Stimulated activated naive CD4-positive, alpha-beta T cell treated with Interleukin-2 at 50 U/mL for 16 hours (primary cell): ENCODE measurements at places on chromosomes 5 and 9.

DNA sequence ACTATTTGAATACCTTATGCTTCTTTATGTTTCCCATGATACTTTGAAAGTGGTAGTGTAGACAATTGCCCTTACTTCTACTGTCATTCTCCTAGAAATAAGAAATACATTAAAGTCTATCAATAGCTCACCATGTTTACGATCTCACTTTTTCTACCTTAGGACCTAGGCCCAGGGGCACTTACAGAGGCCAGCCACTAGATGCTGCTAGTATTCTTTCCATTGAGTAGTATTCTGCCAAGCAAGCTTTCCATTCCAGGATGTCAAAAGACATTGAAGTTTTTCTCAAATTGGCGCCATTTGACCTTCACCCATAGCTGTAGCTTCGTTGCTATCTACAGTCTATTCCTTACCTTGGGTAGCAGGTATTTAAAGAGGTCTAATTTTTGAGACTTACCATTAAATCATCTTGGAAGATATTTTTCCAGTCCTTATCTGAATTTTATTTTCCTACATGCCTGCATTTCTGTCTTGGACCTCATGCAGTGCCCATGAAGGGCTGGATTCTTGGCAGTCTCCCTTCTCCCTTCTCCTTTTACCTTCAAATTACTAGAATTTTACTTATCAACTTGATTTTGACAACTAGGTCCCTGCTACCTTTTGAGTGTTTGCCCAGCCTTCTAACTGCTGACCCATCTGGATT is 246.0 kb upstream of the NUDT12 start:
- no peak for DNase-seq

DNA sequence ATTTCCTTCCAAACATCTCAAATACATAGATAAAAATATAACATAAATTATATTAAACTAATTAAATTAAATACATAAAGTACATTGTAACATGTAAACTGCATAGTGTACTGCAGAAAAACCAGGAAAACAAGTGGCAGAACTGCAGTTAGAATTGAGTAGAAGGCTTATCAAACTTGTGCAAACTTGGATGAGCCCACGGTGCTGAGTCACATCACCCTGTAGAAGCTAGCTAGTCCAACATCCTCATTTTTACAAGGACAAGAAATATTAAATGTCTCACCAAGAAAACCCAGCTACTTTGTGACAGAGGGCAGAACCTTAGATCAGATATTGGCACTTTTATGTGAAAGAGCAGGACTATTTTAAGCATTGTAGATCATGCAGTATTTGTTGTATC is 807.9 kb upstream of the NUDT12 start:
- DNase-seq, result no peak

- DNase-seq, result no peak
These were observed 75.1 kb upstream of the RAI14 start for GRCh38 chr5:34580983-34581382.

GRCh38 chr5:179451114-179451827 is 99.1 kb upstream of the RUFY1 start:
- no peak for DNase-seq

GRCh38 chr5:94623011-94623410 is 4.5 kb downstream of the SLF1 start:
- DNase-seq, result no peak

DNA sequence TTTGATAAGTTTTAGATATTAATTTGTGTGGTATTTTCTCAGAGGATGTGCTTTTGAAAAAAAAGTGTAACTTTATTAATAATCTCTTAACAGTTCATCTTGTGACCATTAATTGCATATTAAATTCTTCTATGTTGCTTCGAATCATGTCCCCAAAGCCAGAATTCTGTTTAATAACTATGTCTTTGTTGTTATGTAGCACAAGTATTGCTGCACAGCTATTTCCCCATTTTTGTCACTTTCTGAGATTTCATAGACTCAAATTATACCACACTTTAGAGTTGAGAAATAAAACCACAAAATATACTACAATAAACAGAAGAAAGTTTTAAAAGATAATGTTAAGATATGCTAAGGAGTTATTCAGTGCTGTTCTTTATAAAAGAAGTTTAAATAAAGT is 2.8 kb downstream of the MEF2C start:
- DNase-seq, result no peak

DNA sequence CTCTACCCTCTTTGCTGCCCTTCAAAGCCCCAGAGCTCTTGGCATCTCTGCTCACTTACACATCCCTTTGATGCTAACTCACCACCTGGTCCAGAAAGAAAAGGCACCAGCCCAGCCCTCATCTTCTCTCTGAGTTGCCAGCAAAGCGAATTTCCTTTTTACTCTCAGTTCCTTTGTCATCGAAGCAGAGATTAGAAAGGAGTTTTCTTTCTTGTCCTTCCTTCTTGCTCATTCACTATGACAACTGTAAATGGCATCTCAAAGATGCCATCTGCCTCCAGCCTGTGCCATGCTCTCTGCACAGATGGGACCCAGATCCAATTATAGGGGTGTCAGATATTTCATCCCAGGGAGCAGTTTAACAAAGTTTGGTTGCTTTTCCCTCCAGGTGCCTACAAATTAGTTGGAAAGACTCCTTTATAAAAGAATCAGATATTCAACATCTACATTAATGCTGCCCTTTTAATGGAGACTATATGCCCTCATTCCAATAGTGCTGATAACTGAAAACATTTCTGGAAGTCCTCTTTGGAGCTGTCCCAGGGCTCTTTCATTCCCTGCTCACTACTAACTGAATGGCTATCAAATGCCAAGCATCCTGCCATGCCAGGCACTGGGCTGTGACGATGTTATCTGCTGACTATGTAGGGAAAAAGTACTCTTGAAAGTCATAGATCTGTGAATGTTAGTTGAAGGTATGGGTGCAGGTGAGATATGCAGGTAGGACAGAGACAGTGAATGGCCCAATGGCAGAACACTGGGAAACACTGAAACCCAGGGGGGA is 58.9 kb downstream of the SUSD1 start:
- DNase-seq, result no peak

GRCh38 chr5:33073881-33074327 is 362.8 kb downstream of the NPR3 start:
- DNase-seq, result no peak

DNA sequence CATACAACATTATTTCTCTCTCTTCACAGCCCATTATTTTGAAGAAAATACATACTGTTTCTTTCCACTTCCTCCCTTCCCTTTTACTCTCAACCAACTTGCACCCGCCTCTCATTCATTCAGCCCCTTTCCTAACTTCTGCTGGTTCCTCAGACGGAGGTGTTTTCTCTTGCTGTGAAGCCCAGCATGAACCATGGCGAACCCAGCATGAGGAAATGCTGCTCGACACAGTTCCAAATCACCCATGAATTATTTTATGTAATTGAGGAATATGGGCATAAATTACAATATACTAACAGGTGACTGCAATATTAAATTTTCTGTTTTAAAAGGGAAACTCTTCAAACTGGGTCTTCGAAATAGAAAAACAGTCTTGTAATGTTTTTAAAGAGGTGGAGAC is 124.8 kb downstream of the MEF2C start:
- DNase-seq, result no peak

- DNase-seq, result no peak
These were observed 11.2 kb downstream of the GPSM1 start for GRCh38 chr9:136338511-136338910.

- DNase-seq, result no peak
These were observed 184.1 kb downstream of the MARCHF11 start for GRCh38 chr5:15995341-15996052.

DNA sequence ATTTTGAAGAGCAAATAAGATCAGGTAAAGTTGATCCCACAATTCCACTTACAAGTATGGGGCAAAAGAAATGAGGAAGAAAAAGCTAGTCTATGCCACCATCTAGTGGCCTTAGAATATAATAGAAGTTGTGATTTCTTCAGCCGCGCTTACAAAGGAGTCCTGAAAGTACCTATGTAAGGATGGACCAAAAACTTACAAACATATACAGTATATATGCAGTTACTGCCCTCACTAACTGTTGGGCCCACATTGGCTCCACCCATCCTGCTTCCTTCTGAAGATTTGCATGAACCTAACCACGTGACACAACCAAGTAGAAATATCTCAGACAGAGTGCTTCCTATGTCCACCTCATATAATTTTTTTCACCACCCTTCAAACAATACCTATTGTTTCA is 11.7 kb upstream of the OR13D1 start:
- no peak for DNase-seq

DNA sequence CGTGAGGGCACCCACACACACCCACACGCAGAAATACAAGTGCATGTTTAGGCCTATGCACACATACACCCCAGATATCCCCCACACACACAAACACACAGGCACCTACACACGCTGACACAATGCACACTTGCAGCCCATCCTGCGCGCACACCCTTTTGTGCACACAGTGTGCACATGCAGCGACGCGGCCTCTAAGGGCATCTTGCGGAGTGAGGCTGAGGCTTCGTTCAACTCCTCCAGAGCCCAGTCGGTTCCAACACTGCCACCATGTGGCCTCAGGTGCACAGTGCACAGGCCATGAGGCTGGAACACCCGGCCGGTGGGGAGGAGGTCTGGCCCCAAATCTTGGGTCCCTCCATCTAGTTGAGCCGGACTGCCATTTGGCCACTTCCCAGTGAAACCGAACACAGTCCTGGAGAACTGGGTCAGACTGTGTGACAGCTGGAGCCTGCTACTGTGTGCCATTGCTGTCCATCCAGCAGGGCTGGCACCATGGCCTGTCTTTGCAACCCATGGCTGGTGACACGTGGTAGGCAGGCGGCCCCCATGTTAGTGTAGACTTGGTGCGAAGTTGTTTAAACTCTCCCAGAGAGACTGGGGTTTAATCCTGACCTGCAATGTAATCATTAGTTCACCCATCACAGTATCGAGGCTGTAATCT is 97.7 kb upstream of the MVB12B start:
- DNase-seq, result peak; percentile 55

GRCh38 chr5:174282391-174282790 is 236.9 kb downstream of the NSG2 start:
- DNase-seq, result no peak

- no peak for DNase-seq
These were observed 128.5 kb downstream of the NUDT12 start for GRCh38 chr5:103434057-103434456.

- DNase-seq, result no peak
These were observed 16.7 kb upstream of the TNPO1 start for GRCh38 chr5:72799721-72800120.
